K562 (cell line): ENCODE measurements at places on chromosomes 12 and 14. TPM values are rescaled to one million over a fixed set of nuclear protein-coding genes. Genes with fewer than 3 reads are reported as not detected.

Gene B3GNT4
- total RNA-seq, result 1.6 and 2.2 TPM in 2 replicates

Gene TAS2R30
- 0.87 and 0.93 TPM in 2 replicates for total RNA-seq

Gene CLECL1
- not detected in 2 replicates for total RNA-seq

Gene MYF5
- not detected in 2 replicates for total RNA-seq

Gene HOXC9
- total RNA-seq, result 9.3 and 9.9 TPM in 2 replicates

Gene ZNF891
- total RNA-seq, result 1.2 and 1.3 TPM in 2 replicates

Gene IFT43
- 6.8 and 6.9 TPM in 2 replicates for total RNA-seq

Gene CLMN
- total RNA-seq, result 0.09 and 0.18 TPM in 2 replicates

Gene OTOGL
- 0.02 TPM in 1 of 2 replicates, not detected in the other for total RNA-seq

Gene ACOT6
- not detected in 2 replicates for total RNA-seq

Gene TAS2R43
- not detected in 2 replicates for total RNA-seq

GRCh38 chr12:58765076-58765475 lies 155.2 kb downstream of the LRIG3 start:
- DNase-seq, result no peak

DNA sequence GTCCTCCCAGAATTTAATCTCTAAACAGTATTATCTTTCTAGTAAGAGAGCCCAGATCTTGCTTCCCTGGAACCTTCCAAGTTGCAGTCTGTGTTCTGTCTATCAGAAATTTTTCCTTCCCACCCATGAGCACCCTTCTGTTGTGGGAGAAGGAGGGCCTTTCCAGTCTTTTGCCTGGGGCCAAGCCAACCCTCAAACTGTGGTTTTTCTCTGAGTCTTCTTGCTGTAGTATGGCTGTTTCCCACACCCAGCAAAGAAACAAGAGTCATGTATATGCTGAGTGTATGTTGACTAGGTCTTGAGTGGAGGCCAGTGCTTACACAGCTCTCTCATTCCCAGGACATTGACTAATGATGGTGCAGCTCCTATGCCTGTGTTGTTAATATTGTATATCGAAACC lies 104.5 kb downstream of the TGFB3 start:
- DNase-seq, result no peak

DNA sequence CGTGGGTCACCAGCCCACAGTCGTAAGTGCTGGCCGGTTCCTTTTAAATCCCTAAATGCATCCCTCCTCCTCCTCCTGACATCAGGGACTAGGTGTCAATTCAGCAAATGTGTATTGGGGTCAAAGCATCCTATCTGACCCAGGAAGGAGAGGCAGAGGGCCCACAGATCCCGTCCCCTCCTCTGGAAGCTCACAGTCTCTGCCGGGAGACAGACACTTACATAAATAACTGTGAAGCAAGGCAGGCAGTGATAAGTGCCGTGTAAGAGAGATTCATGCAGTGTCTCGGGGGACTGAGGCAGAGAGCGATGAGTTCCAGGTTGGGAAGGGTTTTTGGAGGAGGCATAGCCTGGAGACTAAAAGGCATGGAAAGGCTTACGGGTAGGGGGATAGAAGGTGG lies 44.1 kb downstream of the HRK start:
- no peak for DNase-seq

DNA sequence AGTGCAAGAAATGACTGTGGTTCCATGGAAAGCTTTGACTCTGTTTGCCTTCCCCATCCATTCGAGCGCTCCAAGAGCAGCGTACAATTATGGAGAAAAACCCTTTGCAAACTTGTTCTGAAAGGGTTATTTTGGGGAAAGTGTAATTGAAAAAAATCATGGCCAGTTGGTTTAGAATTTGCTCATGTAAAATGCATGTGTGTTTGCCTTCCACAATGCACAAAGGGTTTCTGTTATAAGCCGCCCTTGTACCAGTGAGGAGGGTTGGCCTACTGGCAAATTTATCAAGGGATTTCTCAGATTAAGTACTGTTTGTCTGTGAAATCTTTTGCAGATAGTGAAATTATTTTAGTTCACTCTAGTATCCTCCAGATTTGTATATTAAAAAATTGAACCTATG lies 62.7 kb upstream of the PELI2 start:
- no peak for DNase-seq

- DNase-seq, result no peak
Observed at GRCh38 chr12:70106347-70106746, 136.9 kb upstream of the CNOT2 start.

GRCh38 chr12:104748790-104749189 lies 209.3 kb downstream of the SLC41A2 start:
- DNase-seq, result no peak

- DNase-seq, result peak; percentile 61
Observed at GRCh38 chr12:128644664-128645296, 179.0 kb downstream of the SLC15A4 start.

GRCh38 chr14:43790681-43791080 lies 716.4 kb downstream of the FSCB start:
- no peak for DNase-seq

GRCh38 chr12:26633591-26634210 lies 199.3 kb downstream of the ITPR2 start:
- no peak for DNase-seq

DNA sequence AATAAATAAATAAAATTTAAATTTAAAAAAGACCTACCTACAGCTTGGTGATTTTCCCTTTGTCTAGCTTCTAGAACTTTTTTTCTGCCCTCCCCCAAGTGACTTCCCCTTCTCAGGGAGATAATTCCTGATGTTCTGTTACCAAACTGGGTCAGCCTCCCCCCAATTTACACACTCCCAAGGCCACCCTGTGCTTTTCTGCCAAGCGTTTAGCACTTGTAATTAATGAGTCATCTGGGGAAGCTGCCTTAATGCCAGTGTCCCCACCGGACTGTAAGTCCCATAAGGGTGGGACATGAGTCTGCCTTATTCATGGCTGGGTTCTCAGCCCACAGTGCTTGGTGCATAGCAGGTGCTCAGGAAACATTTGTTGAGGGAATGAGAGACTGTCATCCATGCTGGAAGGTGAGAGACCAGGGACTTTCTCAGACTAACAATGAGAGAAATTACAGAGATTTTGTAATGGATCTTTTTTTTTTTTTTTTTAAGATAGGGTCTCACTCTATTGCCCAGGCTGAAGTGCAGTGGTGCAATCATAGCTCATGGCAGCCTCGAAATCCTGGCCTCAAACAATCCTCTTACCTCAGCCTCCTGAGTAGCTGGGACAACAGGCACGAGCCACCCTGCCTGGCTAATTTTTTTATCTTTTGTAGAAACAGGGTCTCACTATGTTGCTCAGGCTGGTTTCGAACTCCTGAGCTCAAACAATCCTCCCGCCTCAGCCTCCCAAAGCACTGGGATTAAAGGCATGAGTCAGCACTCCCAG lies 106.8 kb downstream of the PHETA1 start:
- no peak for DNase-seq

GRCh38 chr14:75249251-75249957 lies 29.2 kb upstream of the FOS start:
- no peak for DNase-seq

- no peak for DNase-seq
Observed at GRCh38 chr12:122982477-122982815, 2.0 kb downstream of the ARL6IP4 start.

DNA sequence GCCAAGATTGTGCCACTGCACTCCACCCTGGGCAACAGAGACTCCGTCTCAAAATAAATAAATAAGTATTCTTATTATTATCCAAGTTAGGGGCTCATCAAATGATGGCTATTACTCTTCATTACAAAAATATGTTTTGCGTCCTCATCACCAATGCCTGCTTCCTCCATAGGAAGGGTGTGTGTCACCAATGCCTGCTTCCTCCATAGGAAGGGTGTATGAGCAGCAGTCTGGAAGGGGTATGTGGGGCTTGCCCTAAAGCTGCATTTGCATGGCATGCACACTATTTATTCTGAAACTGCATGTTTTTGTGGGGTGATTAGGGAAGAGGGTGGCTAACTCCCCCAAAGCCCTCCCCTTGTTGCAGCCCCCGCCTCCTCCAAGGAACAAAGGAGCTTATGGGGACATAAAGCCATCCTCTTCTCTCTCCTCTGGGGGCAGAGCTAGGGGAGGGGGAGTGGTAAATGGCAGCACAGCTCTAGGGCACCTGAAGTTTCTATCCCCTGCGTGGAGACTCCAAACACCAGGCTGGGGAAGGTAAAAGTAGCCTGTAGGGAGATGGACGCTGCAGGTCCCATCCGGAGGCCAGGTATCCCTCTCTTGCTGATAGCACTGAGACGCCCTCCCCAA lies 1.3 kb downstream of the CAMKK2 start:
- no peak for DNase-seq

DNA sequence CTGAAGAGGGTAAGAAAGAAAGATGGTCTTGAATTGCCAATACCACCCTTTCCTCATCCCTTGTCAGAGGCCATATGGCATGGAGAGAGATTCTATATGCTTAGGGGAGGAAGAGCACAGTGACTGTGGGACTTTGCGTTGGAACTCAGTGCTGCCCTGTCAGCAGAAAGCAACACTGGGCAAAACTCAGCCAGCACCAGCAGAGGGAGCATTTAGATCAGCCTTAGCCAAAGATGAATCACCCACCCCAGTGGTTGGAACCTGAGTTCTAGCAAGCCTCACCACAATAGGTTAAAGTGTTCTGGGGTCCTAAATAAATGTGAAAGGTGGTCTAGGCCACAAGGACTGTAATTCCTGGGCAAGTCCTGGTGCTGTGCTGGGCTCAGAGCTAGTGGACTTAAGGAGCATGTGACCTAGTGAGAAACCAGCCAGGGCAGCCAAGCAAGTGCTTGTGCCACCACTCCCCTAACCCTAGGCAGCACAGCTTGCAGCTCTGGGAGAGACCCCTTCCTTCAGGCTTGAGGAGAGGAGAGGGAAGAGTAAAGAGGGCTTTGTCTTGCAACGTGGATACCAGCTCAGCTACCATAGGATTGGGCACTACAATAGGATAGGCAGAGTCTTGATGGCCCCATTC lies 11.4 kb upstream of the BCAT1 start:
- peak; percentile 37 for DNase-seq

DNA sequence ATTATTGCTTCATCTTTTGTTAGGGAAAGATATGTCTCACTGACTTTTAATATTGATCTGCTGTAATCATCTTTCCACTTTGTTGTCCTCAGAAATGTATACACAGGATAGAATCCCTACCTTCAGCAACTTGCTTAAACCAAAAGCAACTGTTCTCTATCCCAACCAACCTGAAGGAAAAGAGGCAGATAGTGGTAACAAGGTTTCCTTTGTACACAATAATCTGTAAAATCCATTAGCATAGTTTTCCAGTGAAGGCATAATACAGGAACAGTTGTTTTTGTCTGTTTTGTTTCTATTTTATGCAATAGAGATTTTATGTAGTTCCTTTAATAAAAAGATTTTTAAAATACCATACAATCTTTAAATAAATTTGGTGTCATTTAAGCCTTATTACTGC lies 170.5 kb downstream of the PIK3C2G start:
- DNase-seq, result no peak

GRCh38 chr14:100988411-100988900 lies 84.9 kb upstream of the RTL1 start:
- DNase-seq, result no peak

GRCh38 chr12:114662512-114663177 lies 21.3 kb downstream of the TBX3 start:
- DNase-seq, result peak; percentile 69

- DNase-seq, result no peak
Observed at GRCh38 chr14:32696325-32697091, 242.2 kb upstream of the NPAS3 start.

DNA sequence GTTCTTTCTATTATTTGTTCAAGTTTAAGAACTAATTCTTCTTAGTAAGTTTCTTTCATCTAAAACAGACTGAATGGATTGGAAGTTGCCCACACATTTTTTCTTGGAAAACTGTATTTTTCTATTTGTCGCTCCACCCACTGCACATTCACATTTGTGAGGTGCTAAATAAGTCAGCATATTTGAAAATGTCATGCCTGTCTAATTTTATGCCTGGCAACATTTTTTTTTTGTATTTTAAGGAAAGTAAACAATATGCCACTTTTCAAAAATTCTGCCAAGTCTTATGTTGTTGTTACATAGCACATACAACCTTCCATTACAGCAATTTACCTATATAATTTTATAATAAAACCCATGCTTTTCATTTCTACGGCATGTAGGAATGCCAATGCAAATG lies 112.7 kb upstream of the PTPRB start:
- DNase-seq, result no peak

GRCh38 chr14:104940526-104941150 lies 16.0 kb downstream of the PLD4 start:
- DNase-seq, result no peak

DNA sequence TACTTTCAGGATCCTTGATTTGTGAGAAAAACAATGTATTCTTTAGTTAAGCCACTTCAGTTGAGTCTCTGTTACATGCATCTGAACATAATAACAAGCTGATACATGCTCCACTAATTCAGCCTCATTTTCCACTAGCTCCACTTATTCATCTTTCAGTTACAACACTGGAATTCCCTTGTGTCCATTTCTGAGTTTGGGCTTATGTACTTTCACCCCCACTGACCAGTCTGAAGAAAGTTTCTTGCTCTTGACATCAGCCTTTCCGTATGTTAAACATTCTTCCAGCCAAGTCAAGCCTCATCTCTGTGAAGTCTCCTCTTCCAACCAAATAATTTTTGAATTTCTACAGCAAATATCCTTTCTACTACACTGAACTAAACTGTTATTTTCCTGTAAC lies 592.5 kb upstream of the NOVA1 start:
- no peak for DNase-seq

DNA sequence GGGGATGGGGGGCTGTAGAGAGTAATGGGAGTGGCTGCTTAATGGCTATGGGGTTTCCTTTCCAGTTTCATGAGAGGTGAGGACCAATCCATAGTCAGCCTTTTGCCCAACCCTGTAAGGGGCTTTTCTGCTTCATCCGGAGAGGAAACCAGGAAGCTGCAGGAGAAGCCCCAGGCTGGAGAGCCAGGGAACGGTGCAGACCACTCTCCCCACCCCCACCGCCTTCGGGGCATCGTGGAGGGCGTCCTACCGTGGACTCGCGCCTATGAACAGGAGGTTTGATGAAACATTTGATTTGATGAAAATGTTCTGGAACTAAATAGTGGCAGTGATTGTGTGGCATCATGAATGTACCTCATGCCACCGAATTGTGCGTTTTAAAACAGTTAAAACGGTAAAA lies 204.3 kb upstream of the DIO3 start:
- no peak for DNase-seq

- no peak for DNase-seq
Observed at GRCh38 chr12:67881565-67881964, 107.7 kb upstream of the IFNG-AS1 start.

GRCh38 chr12:81461163-81461562 lies 298.0 kb downstream of the PPFIA2 start:
- no peak for DNase-seq

DNA sequence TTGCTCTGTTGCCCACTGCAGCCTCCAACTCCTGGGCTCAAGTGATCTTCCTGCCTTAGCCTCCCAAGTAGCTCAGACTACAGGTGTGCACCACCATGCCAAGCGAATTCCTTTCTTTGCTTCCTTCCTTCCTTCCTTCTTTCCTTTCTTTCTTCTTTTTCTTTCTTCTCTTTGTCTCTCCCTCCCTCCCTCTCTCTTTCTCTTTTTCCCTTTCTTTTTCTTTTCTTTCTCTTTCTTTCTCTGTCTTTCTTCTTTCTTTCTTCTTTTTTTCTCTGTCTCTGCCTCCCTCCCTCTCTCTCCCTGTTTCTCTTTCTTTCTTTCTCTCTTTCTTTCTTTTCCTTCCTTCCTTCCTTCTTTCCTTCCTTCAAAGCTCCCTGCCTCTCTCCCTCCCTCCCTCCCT lies 52.9 kb downstream of the LGMN start:
- DNase-seq, result no peak
